ENCODE measurements at places on chromosomes 12 and 14.
A peak's percentile ranks its signal among the peaks of the same experiment; 100 is the strongest.

GRCh38 chr14:71773898-71774481 lies 158.2 kb upstream of the RGS6 start:
- no peak for ATAC-seq

GRCh38 chr14:94485944-94486841 lies 10.2 kb upstream of the SERPINA9 start:
- peak; percentile 72 for ATAC-seq

DNA sequence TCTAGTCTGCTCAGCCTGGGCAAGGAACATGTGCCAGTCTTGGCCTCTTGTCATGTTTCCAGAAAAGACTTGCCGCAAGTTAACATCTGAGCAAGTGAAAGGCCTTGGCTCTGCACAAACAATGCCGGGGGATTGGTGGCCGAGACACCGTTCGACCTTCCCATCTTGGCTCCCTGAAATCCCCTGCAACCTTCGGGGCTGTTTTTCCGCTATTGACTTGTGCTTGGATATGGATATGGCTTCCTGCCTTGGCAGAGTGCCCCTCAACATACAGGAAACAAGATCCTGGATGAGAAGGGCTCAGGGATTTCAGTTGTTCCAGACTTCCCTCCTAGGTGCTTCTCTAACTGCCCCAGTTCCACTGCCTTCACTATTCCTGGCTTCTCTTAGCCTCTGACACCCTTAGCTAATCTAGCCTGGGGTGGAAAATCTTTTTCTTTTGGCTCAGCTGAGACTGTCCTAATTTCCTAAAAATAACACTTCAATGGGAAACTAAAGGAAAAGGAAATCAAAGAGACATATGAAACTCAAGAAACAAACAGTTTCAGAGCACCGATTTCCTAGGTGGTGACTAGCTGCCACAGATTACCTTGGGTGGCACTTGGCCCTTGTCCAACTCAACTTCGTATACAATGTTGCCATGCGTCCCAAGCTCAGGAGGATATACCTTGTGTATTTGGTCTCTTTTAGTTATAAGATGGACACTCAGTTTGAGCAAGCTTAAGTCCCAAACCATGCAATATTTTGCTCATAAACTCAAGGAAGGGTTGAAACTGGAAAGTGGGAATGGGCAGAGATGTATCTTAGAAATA lies 33.9 kb downstream of the RDH12 start:
- ATAC-seq: no peak

DNA sequence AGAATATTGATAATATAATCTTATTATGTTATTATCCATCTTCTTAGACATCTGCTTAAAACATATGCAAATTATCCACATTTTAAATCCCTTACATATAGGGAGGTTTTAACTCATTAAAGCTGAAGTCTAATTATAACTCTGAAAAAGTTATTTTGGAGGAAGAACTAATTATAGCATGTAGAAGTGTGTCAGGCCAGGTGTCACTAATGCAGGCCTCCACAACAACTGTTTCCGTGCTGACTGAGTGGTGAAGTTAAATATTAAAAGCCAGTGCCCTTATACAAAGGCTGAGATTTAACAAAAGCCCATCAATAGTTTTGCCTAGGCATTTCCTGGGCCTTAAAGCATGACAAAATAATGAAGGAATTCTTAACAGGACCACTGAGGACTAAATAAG lies 157.4 kb downstream of the LRRK2 start:
- no peak for ATAC-seq

GRCh38 chr14:21346532-21347135 lies 37.2 kb downstream of the SUPT16H start:
- no peak for ATAC-seq
